ENCODE measurements at places on chromosomes 6 and 20.

GRCh38 chr6:130775411-130776012, 51.7 kb upstream of the SMLR1 start:
- DNase-seq = no peak

- DNase-seq = no peak
These were observed 515.7 kb downstream of the NKAIN2 start for GRCh38 chr6:124319410-124319809.

DNA sequence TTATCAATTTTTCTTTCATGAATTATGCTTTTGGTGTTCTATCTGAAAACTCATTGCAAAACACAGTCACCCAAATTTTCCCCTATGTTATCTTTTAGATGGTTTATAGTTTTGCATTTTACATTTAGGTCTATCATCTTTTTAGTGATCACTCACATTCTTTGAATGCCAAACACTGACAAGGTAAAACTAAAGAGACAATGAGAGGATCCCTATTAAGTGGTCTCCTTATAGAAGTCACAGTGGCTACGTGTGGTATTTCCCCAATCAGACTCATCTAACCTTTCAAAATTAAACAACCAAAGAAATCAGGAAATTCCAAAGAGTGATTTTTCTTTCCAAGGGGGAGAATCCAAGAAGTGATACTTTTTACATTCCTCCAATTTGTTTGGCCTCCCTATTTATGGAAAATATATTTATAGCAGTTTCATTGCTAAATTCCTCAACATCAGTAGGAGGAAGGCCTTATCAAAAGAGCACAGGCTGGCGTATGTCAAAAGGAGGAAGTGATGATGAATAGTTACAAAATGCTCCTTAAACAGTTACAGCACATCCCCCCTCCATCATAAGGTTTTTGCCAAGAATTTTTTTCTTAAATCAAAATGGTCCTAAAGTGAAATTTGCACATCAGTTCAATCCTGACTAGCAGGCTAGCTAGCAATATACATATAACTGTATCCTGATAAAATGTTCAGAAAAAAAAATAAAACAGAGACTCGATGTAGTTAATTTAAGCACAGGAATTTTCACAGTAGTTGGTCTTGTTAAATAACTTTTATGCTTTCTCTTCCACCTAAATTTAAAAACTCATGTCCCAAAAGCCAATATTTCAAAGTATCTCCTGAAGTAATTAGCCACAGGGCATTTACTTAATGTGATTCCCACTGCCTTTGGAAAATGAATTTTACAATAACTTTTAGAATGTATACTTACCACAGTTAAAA, 76.2 kb upstream of the IPCEF1 start:
- DNase-seq = no peak

GRCh38 chr6:111559188-111560097, 46.2 kb downstream of the TRAF3IP2 start:
- DNase-seq = no peak

DNA sequence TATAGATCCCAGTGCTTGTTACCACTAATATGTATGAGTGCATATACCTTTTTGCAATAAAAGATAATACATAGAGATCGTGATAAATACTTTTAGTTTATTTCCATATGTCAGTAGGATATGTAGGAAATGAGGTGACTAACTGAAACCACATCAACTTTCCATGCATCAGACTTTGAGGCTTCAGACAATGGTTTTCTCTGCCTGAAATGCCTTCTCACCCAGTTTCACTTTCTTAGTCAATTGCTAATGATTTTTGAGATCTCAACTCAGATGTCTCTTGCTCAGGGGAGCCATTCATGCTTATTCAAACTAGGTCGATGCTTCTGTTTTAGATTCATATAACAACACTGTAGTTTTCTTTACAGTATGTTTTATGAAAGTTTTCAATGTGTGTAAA, 626.6 kb upstream of the ADGRB3 start:
- no peak for DNase-seq

- DNase-seq = no peak
These were observed 1.2 kb upstream of the TOX2 start for GRCh38 chr20:43913291-43914025.

DNA sequence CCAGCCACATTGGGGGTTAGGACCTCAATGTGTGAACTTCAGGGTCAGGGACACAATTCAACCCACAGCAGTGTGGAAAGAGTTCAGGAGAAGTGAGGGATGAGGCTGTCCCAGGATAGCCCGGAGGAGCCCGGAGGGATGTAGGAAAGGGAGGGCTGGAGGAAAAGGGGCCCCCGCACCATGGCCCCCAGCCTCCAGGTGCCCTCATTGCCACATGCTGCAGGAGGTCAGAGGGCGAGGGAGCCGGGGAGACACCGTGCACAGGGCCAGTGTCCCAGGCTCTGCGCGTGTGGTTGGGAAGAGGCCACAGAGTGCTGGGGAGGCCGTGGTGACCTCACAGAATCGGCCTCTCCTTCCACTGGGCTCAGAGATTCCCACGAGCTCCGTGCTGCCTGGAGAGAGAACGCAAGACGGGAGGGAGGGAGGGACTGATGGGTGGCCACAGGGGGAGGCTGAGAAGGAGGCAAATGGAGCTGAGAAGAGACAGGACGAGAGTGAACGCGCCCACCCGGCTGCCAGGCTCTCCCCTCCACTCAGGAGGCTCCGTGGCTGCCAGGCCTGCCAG, 215.1 kb downstream of the DLL1 start:
- DNase-seq = no peak

- no peak for DNase-seq
These were observed 8.3 kb upstream of the FOXC1 start for GRCh38 chr6:1601158-1602048.

- no peak for DNase-seq
These were observed 6.1 kb downstream of the IRF4 start for GRCh38 chr6:397604-398003.

GRCh38 chr6:85866758-85867401, 224.2 kb upstream of the SYNCRIP start:
- no peak for DNase-seq

DNA sequence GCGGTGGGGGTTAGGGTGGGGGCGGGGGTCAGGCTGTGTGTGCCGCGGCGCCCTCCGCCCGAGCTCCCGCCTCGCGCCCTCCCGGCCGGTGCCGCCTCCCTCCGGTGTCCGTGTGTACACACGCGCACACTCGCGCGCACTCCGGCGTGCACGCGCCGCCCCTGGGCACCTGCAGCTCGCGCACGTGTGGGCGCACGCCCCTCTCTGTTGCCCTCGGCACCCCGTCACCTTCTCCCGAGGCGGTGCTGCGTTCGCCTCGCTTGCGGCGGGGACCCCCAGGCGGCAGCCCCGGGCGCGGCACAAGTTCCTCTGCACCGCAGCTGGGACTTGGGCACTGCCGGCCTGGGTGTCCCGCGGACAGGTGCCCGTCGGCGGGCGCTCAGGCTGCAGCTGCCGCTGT, 525 bp downstream of the MACROD2 start:
- DNase-seq = no peak

GRCh38 chr6:113137426-113137825, 719.7 kb upstream of the MARCKS start:
- no peak for DNase-seq

GRCh38 chr6:163922562-163922961, 508.0 kb downstream of the QKI start:
- DNase-seq = no peak

DNA sequence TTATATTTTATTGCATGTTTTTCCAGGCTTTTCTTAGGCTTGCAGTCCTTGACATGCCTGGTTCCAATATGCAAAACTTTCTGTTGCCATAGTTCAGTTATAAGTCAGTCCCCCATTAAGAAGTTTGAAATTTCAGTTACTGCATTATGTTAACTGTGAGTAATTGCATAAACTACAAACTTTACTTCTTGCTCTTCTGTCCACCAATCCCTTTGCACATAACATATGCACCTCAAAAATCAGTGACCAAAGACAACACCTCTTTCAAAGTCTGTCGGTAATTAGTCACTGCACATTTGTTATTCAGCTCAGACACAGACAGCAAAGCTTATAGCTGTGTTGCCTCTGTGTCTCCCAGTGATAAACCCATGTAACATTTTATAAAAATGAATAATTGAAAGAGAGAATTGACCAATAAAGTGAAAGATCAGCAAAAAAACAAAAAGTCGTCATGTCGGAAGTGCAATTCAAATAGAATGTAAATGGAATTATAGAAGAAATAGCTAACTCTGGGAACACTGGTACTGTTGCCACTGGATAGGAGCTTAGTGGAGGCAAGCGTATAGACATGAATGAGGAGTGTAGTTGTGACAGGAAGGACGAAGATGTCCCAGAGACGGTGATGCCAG, 50.3 kb upstream of the BTBD3 start:
- no peak for DNase-seq

DNA sequence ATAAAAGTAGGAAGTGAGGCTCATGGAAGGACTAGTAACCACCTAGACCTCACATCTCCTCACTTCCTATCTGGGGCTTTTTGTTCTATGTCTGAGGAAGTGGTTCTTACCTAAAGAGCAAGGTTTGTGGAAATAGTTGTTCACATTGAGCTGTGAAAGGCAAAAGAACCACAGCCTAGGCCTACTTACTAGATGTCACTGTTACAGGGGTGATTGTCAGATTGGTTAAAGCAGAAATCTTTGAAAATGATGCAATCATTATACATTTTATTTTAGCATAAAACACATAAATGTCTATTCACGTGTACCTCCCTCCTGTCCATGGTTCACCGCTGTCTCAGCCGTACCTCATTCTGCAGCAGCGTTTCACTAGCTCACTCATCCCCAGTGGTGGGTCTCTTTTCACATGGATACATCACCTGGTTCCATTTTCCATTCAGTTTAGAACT, 268.8 kb downstream of the TMEM242 start:
- DNase-seq = no peak

- no peak for DNase-seq
These were observed 15.1 kb downstream of the RFPL4B start for GRCh38 chr6:112362027-112362795.

DNA sequence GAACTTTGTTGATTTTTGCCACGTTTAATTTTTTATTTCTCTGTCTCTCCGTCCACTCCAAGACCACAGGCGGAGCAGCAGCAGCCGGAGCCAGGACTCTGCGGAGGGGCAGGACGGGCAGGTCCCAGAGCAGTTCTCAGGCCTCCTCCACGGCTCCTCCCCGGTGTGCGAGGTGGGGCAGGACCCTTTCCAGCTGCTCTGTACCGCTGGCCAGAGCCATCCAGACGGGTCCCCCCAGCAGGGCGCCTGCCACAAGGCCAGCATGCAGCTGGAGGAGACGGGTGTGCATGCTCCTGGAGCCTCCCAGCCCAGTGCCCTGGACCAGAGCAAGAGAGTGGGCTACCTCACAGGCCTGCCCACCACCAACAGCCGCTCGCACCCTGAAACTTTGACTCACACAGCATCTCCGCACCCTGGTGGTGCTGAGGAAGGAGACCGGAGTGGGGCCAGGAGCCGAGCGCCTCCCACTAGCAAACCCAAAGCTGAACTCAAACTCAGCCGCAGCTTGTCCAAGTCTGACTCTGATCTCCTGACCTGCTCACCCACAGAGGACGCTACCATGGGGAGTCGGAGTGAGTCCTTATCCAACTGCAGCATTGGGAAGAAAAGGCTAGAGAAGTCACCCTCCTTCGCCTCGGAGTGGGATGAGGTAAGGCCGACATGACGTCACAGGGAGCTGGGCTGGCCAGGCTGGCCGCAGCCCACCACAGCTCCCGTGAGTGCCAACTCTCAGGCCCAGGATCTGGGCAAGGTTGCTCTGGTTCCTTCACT, 123.5 kb downstream of the TCP11 start:
- DNase-seq = no peak

GRCh38 chr20:8394308-8394945, 262.4 kb downstream of the PLCB1 start:
- DNase-seq = no peak

GRCh38 chr6:42565823-42566613, 2.2 kb downstream of the UBR2 start:
- DNase-seq = no peak

DNA sequence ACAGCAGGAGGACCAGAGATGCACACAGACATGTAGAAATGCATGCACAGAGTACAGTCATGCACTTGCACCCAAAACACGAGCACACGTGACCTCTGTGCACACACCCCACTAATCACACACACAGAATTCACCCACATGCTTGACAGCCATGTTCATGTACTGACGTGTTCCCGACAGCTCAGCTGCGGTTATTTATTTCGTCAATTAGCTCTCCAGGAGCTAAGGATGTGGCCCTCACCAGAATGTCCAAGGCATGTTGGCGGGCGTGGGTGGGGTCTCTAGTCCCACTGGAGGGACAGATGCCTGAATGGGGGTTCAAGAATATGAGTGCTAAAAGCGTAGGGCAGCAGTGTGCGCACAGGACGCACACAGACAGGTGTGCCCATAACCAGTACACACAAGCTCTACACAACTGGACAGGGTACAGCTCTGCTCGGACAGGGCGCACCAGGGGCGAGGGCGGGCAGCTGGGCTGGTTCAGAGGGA, 571 bp upstream of the PRPF6 start:
- no peak for DNase-seq

DNA sequence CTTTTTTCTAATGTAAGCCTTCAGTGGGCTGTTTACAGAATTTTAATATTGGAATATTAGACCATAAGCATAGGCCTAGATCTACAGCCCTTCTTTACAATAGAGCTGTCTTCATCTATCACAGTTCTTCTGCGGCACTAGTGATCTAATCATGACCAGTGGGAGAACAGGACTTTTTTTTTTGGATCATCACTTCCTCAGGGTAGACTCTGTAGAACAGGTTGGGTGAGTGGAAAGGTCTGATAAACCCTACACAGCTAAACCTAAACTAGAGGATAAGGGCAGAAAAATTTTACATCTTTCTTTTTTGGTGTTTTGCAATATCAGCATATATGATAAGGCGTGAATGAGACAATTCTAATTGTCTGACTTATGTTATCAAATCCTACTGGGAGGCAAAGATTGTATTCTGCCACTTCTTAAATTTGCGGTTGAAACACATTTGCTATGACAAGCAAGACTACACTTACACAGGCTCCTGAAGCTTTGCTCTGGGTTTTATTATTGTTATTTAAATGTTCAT, 52.2 kb downstream of the GOPC start:
- no peak for DNase-seq

DNA sequence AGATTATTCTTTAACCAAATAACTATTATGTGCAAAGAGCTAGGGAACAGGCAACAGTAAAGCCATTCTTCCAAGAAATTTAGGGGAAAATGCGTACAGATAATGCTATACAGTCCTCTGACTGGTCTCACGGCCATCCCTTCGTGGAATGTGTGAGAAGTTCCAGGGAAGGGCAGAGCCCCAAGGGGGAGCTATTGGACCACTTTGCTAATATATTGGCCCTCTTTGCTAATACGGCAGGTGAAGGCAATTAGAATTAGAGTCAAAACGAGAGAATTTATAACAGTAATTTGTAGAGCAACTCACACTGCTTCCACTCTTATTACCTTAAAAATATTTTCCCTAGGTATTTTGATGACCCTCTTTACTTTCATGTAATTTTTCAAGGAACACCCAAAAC, 140.4 kb downstream of the IMPG1 start:
- DNase-seq = no peak

- DNase-seq = no peak
These were observed 56.4 kb downstream of the B4GALT5 start for GRCh38 chr20:49657118-49657901.

DNA sequence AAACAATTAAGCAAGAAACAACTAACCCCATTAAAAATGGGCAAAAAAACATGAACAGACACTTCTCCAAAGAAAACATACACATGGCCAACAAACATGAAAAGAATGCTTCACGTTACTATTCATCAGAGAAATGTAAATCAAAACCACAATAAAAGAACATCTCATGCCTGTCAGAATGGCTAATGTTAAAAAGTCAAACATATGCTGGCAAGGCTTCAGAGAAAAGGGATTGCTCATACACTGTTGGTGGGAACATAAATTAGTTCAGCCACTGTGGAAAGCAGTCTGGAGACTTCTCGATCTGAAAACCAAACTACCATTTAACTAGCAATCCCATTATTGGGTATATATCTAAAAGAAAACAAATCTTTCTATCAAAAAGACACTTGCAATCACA, 217.5 kb downstream of the TINAG start:
- no peak for DNase-seq
